Epithelial cell of esophagus (primary cell): ENCODE measurements at places on chromosomes 3 and 15.

DNA sequence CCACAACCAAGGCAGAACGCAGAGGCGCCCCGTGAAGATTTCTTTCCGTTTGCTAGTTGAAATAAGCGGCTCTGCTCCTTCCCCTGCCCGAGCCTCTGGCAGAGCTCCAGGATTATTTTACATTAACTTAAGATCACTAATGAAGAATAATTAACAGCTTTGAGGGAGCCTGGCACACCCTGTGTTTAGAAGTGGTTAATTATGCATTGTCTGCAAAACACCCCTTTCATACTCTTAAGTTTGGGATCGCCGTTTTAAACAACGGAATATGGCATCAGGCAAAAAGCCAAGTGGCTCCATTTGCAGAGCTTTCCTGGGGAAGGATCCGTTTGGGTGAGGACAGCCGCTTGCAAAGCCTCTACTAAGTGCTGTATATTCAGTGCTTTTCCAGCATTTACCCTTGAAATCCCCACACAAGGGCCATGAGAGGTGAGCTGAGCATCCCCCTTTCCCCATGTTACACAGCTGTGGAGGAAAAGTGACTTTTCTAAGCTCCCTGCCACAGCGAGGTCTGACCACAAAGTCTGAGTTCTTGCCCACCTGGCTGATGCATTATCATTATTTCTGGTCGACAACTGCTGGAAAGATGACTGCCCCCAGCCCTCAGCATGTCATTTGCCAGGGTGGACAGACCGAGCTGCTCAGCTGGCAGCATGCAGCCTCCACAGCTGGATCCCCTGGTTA, 33.9 kb downstream of the IQSEC1 start:
- no peak for DNase-seq

- DNase-seq, result no peak
Measured at GRCh38 chr3:129553171-129553570, 10.2 kb downstream of the H1-8 start.

DNA sequence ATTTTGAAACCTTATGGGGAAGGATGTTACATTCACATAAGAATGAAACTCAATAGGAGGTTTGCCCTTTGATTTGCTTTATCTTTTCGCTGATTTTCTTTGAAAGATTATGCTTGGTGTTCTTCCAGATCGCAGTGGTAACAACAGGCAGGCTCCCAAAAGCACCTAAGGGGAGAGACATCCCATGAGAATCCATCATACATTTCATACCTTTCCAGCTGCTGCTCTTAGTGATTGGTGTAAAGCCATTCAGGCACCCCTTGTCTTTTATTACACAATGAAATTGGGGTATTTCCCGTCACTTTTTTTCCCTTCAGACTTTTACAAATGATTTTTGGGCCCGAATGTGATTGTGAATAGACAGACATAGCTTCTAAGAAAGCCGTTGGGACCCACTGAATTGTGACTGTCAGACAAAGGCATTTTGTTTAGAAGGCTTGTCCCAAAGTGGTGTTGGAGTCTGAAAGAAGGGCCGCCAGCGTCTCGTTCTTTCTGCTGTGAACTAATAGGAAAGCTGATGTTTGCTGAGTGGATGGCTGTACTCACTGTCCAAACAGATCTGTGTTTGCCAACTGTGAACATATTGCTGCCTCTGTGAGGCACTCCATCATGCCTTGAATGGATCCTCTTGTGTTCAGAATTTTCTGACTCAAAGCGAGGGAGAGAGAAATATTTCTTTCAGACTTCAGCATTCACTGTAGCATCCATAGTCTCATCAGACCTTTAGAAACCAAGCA, 164.3 kb downstream of the FNDC3B start:
- no peak for DNase-seq

- DNase-seq, result no peak
Measured at GRCh38 chr15:85037641-85038040, 56.0 kb downstream of the PDE8A start.

DNA sequence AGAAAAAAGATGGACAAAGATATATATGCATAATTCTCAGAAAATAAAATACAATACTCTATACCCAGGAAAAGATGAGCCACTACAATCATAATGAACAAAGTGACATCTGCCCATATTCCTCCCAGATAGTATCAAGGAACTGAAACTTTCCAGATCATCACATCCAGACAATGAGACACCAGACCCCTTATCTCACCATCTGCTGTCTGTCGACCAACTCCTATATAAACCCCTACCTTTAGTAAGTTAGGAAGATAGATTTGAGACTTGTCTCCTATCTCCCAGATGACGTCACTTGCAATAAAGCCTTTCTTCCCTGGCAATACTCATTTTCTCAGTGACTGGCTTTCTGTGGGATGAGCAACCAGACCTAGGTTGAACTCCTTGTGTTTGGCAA, 1071.6 kb downstream of the PLOD2 start:
- DNase-seq, result no peak

- DNase-seq, result no peak
Measured at GRCh38 chr3:32544894-32545293, 25.8 kb downstream of the DYNC1LI1 start.

- DNase-seq, result peak; percentile 26
Measured at GRCh38 chr3:15171096-15171495, 35.0 kb upstream of the CAPN7 start.

DNA sequence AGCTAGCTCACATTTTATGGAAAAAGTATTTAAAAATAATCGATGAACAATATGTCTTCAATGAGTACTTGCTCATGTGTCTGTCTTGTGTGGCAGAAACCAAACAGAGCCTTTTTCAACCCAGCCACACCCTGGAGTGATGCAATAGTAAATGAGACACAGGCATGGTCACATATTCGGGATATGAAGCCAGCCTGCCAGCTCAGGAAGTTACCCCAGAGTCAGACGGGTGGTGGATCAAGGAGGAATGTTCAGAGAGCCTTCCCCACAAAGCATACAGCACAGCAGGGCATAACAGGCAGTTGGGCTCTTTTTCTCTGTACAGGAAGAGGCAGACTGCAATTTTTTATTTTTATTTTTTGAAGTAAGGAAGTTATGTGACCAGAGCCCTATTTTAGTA, 27.3 kb downstream of the LARP6 start:
- peak; percentile 93 for DNase-seq

GRCh38 chr3:188900421-188900951, 271.3 kb upstream of the TPRG1 start:
- DNase-seq, result peak; percentile 87

- DNase-seq, result no peak
Measured at GRCh38 chr3:9278498-9278897, 29.1 kb upstream of the SRGAP3 start.

GRCh38 chr3:133874761-133875438, 20.8 kb downstream of the RAB6B start:
- no peak for DNase-seq

GRCh38 chr3:72746430-72747411, 101.5 kb downstream of the SHQ1 start:
- DNase-seq, result peak; percentile 51

DNA sequence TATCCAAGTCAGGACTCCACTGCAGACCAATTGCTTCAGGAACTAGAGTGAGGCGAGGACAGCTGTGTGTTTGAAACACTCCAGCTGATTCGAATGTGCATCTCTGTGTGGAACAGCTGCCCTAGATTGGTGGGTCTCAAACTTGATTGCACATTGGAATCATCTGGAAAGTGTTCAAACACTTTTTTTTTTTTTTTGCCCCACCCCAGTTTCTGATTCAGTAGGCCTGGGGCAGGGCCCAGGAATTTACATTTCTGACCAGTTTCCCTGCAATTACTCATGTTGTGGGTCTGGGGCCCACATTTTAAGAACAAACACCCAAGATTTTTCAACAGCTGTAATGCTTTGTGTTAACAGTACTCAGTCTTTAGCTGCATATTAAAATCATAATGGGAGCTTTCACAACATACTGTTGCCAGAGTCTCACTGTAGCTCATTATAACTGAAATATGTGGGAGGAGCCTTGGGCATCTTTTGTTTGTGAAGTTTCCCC, 156.6 kb downstream of the NR1D2 start:
- peak; percentile 62 for DNase-seq

- DNase-seq, result peak; percentile 76
Measured at GRCh38 chr3:42159706-42160472, 68.7 kb downstream of the TRAK1 start.

DNA sequence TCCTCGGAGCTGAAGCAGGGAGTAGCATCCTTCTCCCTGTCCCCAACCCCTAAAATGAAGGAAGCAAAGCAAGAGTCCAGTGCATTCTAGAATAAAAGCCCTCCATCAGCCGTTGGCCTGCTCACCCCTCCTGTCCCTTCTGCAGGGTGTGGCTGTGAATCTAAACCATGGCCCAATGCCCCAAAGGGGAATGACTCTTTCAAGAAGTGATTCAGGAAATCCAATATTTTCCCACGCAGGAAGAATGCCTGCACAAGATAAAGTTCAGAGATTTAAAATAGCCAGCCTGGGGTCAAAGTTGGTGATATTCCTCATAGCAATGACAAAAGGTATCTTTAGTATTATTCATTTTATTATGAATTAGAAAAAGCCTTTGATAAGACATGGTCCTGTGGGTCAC, 38.5 kb downstream of the SLCO2A1 start:
- DNase-seq, result peak; percentile 17

- DNase-seq, result no peak
Measured at GRCh38 chr3:40731445-40731844, 206.7 kb downstream of the ZNF621 start.

DNA sequence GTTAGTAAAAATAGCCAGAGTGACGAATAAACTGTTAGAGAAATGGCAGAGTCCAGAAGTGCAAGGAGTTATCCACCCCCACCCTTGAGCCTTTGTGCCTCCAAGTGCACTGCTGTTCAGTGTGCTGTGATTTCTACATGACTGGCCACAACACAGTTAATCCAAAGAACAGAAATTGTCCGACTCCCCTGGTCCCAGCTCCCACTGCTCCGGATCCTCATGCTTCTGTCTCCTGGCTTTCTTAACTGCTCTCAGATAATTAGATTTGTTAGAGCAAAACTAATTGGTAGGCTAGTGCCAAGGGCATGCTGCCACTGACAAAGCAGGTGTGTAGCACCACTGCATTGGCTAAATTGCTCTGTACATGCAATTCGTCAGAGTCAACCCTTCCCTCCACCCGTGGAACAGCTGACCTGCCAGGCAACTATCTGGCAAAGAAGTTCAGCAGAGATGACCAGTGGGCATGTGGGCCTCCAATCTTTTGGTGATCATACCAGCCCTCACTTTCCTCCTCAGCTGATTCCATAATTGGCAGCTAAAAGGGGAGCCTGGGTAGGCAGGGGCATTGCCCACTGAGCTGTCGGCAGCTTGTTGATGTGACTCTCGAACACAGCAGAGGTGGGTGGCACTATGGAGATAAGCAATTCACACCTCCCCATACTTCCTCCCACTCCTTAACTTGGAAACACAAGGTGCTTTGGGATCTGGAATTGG, 18.9 kb upstream of the ACAP2 start:
- no peak for DNase-seq

DNA sequence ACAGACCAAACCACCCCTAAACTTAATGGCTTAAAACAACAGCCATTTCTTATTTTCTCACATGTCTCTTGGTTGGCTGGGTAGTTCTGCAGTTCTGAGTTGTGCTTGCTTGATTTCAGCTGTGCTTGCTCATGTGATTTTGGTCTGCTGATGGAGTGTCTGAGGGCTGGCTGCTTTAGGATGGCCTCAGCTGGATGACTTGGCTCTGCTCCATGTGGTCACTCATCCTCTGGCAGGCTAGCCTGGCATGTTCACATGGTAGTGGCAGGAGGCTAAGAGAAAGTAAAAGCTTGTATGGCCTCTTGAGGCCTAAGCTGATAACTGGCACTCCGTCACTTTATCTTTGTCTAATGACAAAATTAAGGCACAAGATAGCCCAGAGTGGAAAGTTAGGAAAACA, 4.1 kb downstream of the SV2B start:
- DNase-seq, result no peak

GRCh38 chr15:89998141-89998661, 2.9 kb upstream of the ZNF710 start:
- DNase-seq, result peak; percentile 80

- no peak for DNase-seq
Measured at GRCh38 chr3:13111873-13112520, 38.8 kb upstream of the IQSEC1 start.

DNA sequence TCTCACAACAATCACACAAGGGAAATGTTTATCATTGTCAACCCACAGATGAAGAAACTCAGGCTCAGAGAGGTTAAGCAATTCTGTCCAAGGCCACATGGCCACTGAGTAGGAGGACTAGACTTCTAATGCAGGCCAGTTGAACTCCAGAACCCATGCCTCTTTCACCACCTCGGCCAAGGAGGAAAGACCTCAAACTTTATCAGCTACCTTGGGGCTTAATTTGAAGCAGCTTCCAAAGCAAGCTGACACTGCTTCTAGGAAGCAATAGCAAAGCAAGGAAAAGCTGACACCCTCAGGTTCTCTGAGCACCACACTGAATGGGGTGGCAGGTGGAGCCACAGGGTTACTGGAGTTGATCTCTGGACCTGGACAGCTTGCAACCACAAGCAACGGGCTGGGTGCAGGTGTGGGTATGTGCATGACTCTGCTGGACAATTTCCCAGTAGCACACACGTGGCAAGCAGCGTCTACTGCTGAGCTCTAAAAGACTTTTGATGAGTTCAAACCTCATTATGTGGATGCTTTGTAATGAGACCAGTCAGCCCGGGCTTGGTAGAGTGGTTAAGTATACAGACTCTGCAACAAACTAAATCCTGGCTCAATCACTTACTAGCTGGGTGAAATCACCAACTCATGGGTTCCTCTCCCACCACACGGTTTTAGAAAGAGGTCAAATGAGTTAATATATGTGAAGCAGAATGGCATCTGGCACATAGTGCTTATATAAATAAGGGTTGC, 23.1 kb downstream of the CCNL1 start:
- peak; percentile 62 for DNase-seq

- DNase-seq, result peak; percentile 32
Measured at GRCh38 chr3:62187022-62187431, 186.3 kb downstream of the FEZF2 start.

GRCh38 chr3:8416965-8417364, 84.7 kb upstream of the LMCD1 start:
- DNase-seq, result peak; percentile 54

DNA sequence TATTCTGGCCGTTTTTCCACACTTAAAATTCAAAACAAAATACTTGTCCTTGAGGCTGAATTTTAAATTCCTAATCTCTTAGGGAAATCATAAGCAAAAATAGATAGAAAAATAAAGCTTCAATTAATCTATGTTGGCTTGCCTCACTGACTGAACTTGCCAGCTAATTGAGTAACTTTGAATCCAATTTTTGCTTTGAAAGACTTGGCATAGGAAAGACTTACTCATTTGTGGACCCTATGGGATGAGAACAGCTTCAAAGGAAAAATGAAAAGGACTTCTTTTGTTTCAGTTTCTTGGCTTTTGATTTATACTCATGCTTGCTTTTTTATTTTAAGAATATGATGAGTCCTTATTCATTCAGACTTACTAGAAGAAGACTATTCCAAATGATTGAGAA, 370.7 kb upstream of the RARB start:
- DNase-seq, result no peak

DNA sequence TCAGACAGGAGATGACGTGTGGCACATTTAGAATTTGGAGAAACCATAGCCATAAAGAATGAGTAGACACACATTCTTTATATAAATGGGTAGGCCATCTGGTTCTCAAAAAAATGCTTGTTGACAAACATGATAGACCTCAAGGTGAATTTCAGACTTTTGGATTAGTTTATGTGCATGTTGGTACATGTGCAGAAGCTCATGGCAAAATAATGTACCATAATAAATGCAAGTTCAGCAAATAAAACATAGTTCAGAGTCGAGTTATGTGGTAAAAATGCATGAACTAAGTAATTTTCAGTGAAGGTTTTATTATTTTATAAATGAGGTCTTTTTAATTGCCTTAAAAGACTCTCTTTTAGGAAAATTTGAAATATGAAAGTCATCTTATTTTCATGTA, 24.6 kb downstream of the EEFSEC start:
- DNase-seq, result peak; percentile 40
